ENCODE measurements at places on chromosomes 4 and X.

- DNase-seq: no peak
Measured at GRCh38 chr4:98599617-98600205, 58.7 kb downstream of the TSPAN5 start.

DNA sequence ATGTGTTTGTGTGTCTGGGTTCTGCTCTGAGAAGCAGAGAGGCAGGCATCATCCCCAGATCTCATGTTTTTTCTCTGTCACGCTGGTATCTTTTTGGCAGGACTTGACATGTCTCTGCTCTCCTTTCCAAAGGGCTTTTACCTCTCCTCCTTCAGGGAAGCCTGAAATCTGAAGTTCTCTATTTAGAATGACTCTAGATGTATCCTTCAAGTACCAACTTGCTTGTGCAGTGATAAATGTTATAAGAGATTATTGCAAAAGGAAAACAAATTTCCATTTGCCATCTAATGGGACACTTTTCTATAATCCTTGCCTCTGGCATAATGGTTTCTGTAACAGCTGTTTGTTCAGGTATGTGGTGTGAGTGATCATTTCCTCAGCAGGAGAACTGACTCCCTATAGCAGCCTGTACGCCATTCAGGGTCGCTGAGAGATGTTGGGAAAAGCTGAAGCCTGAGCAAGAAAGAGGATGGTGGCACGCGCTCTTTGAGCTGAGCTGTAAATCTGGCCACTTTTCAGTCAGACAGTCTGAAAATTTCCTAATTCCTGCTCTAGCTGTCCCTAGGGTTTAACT is 72.5 kb downstream of the CNGA2 start:
- no peak for DNase-seq

GRCh38 chrX:115053223-115053622 is 35.8 kb upstream of the IL13RA2 start:
- no peak for DNase-seq

GRCh38 chr4:102454268-102454667 is 46.9 kb upstream of the NFKB1 start:
- DNase-seq: no peak

- no peak for DNase-seq
Measured at GRCh38 chrX:21155916-21156315, 218.3 kb upstream of the CNKSR2 start.

DNA sequence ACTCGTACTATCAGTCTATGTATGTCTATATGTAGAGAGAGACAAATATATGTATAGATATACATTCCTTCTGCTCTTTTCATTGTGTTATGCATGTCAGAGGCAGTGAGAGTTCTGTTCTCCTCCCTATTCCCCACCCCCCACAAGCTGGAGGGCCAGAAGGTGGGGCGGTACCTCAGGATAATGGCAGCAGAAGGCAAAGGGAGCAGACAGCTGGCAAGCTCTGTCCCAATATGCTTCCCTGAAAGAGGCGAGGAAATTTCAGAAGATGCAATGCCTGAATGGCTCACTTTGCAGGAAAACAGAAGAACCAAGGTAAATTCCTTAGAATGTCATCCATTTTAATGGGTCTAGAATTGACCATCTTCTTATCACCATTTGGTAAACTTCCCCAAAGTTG is 114.4 kb downstream of the NAA11 start:
- no peak for DNase-seq

DNA sequence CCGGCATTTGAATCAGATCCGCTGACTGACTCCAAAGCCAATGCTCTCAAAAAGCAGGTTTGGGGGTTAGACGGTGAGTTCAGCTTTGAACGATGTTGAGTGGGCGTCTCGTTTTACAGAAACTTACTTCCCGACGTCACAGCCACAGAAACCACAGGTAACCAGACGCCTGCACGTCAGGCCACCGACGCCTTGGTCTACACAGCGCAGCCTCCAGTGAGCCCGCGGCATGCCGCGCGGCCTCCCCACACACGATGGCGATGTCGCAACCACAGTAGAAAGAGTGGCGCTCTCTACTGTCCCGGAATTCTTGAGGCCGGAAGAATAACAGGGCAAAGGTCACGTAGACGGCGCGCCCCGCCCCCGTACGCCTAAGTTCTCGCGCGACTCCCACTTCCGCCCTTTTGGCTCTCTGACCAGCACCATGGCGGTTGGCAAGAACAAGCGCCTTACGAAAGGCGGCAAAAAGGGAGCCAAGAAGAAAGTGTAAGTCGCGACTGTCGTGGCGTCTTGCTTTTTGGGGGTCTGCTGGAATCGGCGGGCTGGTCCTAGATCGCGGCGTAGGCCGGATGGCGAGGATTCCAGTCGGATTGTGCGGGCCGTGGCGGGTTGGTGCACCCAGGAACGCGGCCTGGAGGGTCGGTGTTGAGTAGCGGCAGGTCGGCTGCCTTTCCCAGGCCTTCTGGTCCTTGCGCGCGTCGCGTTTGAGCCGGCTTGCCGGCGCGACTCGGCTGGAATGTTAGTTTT is at the start of gene RPS3A:
RPS3A (plus strand) TSS at position 400 of the 747 bp plus-strand sequence; CDS start at position 425, 25 bp downstream.
- peak; percentile 99 for DNase-seq

GRCh38 chr4:169540774-169541173 is 71.6 kb downstream of the NEK1 start:
- DNase-seq: no peak

DNA sequence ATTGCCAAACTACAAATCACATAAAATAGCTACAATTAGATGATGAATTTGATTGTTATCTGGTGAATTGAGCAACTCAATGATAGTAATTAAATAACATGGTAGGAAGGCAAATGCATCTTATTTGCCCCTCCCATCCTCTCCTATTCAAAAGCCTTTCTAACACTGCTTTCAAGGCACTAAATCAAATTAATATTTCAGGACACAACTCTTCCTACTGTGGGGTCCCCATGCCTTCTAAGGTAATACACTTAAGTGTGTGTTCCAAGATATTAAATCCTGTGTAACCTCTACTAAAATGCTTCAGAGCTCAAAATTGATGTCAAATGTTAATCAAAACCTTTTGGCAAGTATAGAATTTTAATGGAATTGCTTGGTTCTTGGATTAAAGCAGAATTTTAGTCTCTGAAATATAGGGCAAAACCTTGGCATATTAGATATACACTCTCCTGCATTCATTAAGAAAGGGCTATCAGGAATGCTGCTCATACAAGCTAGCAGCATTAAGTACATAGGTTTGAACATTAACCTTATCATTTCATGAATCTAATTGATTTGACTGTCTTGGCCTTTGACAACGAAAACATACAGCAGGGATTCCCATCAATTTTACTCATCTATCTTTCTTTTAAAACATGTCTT is 371.8 kb upstream of the GALNTL6 start:
- DNase-seq: no peak

DNA sequence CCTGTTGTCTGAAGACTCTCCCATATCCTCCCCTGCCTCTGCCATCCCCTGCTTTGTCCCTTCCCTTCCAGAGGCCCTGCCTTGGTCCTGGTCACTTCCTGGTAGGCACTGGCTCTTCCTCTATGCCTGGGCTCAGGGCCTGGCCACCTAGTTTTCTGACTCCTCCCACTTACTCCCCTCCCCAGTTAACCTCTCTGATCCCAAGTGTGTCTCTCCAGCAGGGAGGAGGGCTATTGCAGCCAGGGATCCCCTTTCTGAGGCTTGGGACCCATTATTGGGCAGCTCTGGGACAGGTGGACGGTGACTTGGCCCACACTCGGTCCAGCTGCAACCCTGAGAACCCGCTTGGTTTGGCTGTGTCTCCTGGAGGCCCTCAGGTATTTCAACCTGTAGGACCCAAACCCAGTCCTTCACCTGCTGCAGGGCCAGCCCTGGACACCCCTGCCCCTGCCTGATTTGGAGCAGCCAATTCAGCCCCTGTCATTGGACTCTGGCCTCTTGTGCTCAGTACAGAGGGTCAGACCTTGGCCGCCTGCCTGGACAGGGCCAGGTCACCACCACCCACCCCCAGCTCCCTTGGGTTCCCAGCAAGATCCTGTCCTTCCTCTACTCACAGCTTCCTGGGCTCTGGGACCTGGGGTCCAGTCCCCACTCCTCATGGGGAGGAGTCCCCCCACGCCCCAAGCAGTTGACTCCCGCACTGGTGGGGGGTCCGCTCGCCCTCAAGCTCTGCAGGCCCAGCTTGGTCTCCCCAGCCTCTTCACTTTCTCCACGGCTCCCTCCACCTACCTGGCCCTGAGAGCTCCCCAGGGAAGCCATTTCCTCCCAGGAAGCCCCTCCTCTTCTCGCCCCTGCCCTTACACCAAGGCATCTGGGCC is 1.1 kb upstream of the SH3BP2 start:
- DNase-seq: peak; percentile 29

DNA sequence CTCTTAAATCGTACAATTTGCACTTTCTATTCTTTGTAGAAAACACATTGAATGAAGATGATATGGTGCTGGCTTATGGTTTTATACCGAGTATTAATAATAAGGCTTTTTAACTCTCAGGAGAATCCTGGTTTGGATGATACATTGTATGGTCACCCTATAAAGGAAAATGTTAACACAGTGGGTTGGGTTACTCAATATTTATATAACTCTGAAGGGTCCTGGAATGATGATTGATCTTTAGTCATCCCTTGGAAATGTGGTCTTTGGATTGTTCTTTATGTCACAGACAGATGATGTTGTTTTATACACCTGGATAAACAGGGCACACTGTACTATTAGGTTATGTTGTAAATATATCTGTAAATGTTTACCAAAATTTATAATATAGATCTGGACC is 496.2 kb upstream of the NDST4 start:
- no peak for DNase-seq

GRCh38 chrX:7641141-7641540 is 201.8 kb upstream of the VCX start:
- no peak for DNase-seq

DNA sequence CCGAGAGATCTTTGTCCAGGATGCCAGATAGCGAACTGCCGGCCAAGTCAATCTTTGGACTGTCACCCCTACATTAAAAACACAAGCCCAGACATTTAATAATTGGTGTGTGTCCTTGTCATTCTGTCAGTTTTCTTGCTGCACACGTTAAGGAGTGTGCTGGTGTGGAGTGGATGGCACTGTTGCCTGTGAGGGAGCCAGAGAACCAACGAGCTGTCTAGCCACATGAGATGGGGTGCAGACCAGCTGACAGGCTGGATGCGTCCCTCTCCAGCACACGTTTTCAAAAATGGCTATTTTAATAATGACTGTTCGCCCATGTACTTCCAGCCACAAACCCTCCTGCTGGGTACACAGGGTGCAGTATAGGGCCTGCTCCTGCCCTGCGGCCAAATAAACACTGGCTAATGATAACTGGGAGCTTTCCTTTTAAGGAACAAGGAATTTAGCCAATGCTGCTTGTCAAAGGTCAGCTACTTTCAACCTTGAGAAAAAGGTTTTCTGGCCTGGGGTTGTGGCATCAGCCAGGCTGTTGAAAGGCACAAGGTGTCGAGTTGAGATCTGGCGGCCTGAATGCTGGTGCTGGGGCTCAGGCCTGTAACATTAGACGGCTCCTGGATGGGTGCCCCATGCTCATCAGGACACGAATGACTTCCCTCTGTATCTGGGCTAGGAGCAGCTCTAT is 54.0 kb upstream of the MAP3K15 start:
- DNase-seq: no peak

Data from activated CD4-positive, CD25-positive, alpha-beta regulatory T cell treated with anti-CD3 and anti-CD28 coated beads, Interleukin-2, amount 50 U/mL, for 72 hours (primary cell).